Central memory CD4-positive, alpha-beta T cell (primary cell): ENCODE measurements at places on chromosomes 3 and 15.
A peak's percentile ranks its signal among the peaks of the same experiment; 100 is the strongest.

DNA sequence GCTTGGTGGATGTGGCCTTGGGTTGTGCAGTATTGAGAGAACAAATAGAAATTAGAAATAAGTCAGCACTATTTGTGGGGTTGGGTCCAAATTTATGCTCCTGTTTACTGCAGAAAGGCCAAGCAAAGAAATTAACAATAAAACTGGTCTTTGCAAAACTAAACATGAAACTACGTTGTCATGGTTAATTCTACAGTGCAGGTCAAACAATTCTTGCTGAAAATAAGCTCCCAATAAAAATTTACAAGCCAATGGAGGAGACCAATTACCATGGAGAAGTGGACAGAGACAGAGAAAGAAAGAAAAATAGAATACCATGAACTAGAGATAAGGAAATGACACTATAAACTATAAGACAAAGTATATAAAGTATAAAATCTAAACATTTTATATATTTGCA lies 101.3 kb downstream of the CDIN1 start:
- DNase-seq = no peak

DNA sequence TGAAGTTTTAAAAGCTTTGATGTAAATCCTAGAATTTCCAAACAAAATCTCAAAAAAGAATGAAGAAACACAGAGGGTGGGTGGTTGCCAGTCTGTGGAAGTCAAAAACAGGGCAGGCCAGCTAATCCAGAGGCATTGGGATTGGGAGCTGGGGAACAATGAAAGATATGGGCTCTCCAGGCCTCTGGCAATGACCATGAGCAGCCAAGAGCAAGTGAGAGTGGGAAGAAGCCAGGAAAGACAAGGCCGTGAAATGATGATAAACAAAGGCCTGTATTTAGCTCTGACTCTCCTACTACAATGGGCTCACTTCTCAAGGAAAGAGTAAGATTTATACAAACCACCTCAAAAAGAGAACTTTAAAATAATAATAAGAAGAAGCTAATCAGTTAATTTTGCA lies 248.5 kb downstream of the ZMAT3 start:
- DNase-seq = no peak

GRCh38 chr3:78091478-78092119 lies 1051.7 kb downstream of the ROBO2 start:
- DNase-seq = no peak

GRCh38 chr3:101533603-101533968 lies 20.6 kb upstream of the SENP7 start:
- DNase-seq = no peak

GRCh38 chr3:160136421-160136820 lies 88.8 kb upstream of the C3orf80 start:
- DNase-seq = no peak

GRCh38 chr3:130787422-130788068 lies 40.9 kb upstream of the PIK3R4 start:
- no peak for DNase-seq

- DNase-seq = no peak
These were observed 250.8 kb downstream of the TBC1D5 start for GRCh38 chr3:17491601-17492000.

GRCh38 chr3:16130066-16130465 lies 44.4 kb upstream of the GALNT15 start:
- no peak for DNase-seq

DNA sequence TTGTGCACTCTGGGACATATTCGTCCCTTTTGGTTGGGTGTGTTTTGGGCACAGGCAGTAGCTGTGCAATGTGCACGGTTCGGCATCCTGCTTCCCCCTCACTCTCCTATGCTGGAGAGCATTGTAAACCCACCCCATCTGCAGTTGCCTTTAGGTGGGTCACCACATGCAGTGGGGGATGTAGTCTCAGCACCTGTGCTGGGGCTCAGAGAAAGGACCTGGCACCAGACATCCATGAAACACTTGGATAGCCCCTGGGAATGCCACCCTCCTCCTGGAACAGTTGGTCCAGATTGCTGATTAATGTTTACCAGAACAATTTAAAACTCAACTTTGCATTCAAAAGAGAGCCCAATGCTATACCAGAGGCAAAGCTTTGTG lies 123.9 kb upstream of the MEF2A start:
- DNase-seq = no peak

- DNase-seq = no peak
These were observed 25.1 kb downstream of the SOX14 start for GRCh38 chr3:137789236-137789635.

GRCh38 chr15:35912196-35912595 lies 366.2 kb upstream of the DPH6 start:
- DNase-seq = no peak

DNA sequence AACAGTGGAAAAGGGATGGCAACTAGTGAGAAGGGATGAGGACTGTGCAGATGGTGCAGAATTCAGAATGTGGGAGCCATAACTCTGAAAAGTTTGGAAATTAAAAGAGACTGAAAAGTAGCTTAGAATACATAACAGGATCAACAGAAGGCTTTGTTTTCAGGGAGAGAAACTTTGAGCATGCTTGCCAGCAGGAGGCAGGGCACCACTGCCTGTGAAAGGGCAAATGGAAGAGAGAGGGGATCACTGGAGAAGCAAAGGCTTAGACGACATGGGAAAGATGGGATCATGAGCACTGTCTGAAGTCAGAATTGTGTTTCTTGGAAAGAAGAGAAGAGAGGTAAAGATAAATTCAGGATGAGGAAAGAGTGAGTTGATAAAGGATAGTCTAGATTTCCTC lies 99.6 kb downstream of the ABI3BP start:
- DNase-seq = no peak

GRCh38 chr3:44338010-44338827 lies at the start of gene TCAIM:
TCAIM (plus strand) TSS chr3:44338766; CDS start chr3:44354783, 16,017 bp downstream.
- peak; percentile 99 for DNase-seq

DNA sequence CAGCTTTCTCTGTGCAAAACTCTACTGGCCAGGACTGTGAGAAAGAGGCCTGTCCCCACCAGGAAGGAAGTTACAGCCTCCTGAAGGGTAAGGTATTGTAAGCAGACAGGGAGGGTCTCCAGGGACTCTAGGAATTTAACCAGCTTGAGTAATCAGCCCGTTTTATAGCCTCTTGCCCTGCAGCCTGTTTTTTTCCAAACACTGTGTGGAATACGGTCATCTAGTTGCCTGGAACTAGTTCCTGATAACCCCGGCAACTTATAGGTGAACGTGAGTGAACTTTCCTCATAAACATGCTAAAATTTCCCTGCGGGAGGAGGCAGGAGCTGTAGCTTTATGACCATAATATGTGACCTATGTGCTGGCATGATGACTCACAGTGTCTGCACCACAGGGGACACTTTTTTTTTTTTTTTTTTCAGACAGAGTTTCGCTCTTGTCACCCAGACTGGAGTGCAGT lies 60.1 kb upstream of the DAZL start:
- DNase-seq = no peak

GRCh38 chr15:81843226-81843625 lies 202.6 kb downstream of the MEX3B start:
- no peak for DNase-seq

DNA sequence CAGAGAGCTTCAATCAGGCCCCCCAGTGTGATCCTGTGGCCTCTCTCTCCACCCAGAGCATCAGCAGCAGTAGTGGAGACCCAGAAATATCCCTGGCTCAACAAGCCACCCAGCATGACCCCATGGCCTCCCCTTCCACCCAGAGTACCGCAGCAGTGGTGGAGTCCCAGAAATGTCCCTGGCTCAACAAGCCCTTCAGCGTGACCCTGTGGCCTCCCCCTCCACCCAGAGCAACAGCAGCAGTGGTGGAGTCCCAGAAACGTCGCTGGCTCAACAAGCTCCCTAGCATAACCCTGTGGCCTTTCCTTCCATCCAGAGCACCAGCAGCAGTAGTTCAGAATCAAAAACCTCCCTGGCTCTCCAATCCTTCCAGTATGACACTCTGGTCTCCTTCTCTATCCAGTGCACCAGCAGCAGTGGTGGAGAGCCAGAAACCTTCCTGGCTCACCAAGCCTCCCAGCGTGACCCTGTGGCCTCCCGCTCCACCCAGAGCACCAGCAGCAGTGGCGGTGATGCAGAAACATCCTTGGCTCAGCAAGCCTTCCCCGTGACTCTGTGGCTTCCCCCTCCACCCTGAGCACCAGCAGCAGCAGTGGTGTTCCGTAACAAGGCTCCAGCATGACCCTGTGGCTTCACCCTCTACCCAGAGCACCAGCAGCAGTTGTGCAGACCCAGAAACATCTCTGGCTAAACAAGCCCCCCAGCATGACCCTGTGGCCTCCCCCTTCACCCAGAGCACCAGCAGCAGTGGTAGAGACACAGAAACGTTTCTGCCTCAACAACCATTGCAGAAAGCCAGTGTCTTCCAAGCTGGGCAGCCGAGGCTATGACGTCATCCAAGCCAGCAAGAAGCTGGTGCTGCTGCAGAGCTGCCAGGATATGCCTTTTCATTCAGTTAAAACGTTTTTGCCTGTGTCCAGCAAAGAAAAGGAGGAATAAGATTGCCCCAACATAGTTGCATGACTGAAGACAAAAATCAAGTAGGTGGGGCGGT lies 61.3 kb upstream of the TAMM41 start:
- DNase-seq = no peak

DNA sequence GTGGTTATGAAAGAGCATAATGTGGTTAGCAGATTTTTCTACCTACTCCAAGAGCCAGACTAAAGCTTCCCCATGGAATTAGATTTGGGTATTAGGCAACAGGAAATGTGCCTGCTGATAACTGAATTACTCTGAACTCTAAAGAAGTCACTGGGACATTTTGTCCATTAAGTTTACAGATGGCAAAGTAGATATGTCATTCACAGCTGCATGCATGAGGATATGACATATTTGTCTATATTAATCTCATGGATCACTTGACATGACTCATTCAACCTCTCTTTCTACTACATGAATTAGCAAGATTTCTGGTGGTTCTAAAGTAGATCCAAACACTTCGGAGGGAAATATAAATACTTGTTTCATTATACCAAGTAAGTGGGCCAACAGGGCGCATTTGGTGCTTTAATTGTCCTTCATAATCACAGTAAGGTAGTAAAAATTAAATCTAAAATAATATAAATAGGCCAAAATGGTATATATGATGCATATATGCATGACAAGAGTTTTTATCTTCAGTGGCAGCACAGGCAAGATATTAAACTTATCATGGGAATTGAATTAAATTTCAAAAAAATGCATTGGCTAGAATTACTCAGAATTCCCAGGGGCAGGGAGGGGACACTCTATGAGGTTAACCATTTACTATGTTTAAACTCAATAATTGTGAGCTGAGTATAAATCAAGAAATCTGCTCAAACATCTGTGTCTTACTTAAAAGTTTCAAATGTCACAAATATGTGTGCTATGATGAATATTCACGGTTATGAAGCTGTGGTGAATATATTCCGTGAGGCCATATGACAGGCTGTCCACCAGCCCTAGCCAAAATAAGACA lies 365.3 kb upstream of the KCNMB2 start:
- DNase-seq = no peak

- no peak for DNase-seq
These were observed 88.8 kb upstream of the TSEN2 start for GRCh38 chr3:12395349-12396012.

- no peak for DNase-seq
These were observed 691.1 kb downstream of the SI start for GRCh38 chr3:164387236-164387635.

- DNase-seq = no peak
These were observed 53.0 kb downstream of the DZIP3 start for GRCh38 chr3:108642526-108642925.

DNA sequence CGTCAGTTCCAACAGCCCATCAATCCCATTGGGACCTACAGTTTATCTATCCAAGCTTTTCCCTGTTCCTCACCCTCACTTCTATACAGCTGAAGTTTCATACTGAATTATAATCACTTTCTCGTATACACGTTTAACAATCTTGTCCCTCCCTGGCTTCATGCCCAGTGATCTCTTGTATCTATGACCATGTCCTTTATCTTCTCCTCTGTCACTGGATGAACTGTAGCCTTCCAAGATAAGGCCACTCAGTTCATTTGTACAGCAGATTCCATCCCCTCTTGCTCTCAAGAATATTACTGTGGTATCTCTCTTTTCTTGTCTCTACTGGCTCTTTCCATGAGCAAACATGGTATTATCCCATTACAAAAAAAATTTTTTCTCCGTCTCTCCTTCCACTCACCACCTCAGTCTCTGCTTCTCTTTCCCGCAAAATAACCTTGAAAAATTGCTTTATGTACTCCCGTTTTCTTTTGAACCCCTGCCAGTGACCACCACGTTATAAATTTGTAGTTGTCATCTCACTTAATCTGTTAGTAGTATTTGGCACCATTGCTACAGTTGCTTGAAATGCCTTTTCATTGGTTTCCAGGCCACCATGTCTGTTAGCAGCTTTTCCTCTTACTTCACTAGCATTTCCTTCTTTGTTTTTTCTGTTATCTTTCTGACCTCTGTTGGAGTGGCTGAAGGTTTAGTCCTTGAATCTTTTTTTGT lies 9.4 kb downstream of the CTNNB1 start:
- no peak for DNase-seq

DNA sequence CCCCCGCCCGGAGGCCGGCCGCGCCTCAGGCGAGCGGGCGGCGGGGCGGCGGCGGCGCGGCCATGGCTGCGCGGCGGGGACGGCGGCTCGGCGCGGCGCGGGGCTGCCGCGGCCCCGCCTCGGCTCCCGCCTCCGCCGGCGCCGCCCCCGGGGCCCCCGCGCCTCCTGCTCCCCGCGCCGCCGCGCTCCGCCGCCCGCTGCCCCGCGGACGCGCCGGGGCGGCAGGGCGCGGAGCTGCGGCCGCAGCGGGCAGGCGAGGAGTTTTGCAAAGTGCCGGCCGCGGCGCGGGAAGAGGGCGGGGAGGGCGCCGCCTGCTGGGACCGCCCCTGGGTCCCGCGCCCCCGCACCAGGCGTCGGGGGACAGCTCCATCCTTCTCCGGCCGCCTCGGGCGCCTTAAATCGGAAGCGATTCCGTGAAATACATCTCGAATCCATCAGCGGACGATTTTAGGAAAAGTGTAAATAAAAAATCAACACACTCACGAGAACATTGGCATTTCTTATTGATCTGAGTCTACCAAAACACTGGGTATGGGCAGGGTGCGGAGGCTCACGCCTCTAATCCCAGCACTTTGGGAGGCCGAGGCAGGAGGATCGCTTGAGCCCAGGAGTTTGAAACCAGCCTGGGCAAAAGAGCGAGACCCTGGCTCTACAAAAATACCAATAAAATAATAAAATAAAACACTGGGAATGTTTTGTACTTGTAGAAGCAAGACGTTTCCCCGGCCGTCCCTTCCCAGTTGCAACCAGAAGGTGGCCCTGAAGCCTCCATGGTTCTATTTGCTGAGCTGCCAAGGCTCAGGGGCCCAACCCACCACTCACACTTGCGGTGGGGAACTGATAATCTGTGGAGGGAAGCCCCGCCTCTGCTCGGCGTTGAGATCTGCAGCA lies 136.9 kb downstream of the NUP210 start:
- no peak for DNase-seq

DNA sequence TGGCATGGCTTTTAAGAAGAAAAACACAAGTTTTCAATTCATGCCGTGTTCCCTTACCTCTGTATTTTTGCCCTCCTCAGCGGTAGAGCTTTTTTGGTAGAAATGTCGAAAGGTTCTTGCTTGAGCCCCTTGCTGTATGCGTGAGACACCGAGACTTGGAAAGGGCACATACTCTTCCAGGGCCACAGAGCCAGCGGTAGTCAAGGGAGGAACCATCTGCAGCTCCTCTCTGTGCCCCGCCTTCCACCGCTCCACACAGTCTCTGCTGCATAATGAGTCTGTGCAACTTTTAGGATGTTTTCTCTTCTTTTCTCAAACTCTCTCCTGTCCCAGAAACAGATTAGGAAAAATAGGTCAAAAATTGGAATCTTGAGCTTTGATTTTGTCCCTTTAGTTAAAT lies 77.5 kb downstream of the LPP start:
- DNase-seq = no peak

GRCh38 chr3:25177041-25177440 lies 251.0 kb upstream of the RARB start:
- no peak for DNase-seq

GRCh38 chr3:53156368-53156834 lies 4.6 kb upstream of the PRKCD start:
- no peak for DNase-seq
